ENCODE measurements at places on chromosomes 16 and 17.
A peak's percentile ranks its signal among the peaks of the same experiment; 100 is the strongest.

DNA sequence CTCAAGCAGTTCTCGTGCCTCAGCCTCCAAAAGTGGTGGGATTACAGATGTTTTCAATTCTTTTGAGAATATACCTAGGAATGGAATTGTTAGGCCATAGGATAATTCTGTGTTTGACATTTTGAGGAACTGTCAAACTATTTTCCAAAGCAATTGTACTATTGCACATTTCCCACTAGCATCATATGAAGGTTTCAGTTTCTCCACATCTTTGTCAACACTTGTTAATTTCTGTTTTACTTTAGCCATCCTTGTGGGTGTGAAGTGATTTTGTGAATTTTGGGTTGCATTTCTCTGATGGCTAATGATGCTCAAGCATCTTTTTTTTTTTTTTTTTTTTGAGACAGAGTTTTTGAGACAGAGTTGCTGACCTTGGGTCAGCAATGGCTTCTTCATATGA, 6.2 kb downstream of the NT5M start:
- no peak for DNase-seq

DNA sequence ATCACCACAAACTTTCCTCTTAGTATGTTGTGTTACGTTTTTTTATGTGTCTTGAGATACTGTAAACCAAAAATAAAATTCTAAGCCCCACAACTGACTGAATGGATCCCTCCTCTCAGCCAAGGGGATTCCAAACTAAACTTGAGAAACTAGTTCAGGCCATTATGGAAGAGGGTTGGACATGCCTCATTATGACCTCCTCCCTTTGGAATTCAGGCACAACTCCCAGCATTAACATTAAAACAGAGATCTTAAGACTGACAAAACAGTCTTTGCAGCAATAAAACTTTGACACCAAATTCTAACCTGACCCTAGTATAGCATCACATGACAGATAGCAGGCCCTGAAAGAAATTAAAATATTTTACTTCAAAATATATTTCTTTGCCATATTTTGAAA, 51.1 kb upstream of the SLC47A1 start:
- DNase-seq = no peak

DNA sequence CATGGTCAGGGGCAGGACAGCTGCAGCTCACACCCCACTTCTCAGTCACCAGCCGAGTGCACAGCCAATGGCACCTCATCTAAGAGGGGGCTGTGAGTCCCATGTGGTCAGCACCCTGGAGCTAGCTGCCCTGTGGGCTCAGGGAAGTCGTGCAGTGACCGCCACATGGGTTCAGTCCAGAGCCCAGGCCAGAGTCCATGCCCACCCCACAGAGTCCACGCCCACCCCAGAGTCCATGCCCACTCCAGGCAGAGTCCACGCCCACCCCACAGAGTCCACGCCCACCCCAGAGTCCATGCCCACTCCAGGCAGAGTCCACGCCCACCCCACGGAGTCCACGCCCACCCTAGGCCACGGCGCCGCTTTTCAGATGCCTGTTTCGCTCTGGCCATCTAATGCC, 24.1 kb downstream of the SLC7A5 start:
- DNase-seq = no peak

DNA sequence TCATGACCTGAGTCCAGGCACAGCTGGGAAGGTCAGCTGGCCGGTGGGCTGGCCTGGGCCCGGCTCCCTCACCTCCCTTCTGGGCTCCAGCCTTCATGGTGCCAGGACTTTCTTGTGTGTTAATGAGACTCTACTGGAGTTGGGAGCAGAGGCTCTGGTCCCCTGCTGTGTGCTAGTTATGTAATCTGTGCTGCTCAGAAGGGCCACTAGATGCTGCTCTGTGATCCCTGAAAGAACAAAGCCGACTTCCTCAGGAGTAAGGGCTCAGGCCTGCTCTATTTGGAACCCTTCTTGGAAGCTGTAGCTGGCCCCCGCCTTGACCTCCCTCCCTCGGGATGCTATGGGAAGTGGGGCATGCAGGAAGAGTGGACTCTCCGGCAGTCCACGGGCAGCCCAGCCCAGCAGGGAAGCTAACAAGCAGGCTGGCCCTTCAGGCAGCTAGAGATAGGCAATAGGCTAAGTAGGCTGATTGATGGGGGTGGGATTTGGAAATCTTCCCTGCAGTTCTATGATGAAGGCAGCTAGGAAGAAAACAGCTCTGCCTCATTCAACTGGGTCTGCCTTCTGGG, 3.3 kb upstream of the CDK5R1 start:
- DNase-seq = peak; percentile 90

DNA sequence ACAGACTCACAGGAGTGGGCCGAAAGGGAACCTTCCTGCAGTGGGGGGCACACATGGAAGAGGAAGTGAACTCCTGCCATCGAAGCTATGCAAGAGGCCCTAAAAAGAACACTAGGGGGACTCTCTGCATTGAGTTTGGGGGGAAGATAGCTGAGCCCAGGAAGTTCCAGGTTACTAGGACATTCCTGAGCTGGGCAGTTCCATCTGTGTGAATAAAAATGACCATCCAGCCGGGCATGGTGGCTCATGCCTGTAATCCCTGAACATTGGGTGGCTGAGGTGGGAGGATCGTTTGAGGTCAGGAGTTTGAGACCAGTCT, 211.8 kb downstream of the ZNF423 start:
- DNase-seq = no peak

- peak; percentile 89 for DNase-seq
These were observed 853 bp upstream of the PDK2 start for GRCh38 chr17:50094243-50094752.

DNA sequence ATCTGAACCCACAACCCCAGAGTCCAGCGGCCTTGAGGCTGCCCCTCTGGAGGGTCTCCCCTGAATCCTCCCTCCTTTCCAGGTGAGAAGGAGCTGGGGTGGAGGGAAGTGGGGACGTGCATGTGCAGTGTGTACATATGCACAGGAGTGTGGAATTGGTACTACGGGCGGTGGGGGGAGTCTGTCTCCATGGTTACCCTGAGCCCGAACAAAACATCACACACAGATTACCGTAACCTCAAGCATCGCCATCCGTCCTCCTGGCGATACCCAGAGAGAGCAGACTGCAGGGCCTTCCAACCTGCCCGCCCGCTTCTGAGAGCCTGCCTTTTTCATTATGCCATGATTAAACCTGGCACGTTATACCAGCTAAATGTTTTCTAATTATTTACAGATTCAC, 25.1 kb downstream of the GSG1L start:
- no peak for DNase-seq

DNA sequence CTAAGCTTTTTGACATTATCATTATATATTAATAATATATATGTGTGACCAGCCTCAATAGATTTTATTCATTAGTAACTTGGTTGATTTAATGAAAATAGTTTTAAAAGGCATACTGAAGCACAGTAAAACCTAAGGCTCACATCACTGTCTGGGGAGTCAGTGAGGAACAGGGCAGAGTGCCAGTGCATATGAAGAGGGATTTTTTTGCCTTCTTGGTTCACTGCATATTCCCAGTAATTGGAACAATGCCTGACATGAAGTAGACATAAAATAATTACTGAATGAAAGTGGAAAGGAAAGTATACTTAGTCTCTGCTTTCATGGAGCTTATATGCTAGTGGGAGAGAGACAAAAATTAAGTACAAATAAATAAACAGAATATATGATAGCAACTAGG, 81.1 kb downstream of the FTO start:
- no peak for DNase-seq

- no peak for DNase-seq
These were observed 190.1 kb downstream of the C16orf78 start for GRCh38 chr16:49563666-49564065.

DNA sequence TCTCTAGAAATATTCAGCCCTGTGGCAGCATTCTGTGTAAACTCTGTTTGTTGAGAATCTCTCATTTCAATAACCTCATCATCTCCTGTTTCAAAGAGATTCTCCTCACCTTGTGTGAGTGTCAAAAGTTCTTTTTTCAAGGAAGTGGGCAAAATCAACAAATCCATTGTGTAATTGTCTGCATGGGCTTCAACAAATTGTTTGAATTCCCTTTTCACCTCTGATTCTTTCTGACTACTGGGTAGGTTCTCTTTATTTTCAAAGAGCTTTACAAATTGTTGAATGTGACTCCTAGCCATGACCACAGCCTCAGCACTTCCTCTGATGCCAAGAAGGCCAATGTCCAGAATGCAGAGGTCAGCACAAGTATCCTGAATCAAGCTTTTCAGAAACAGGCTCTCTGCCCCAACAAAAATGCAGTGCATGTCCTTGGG, 48.0 kb downstream of the N4BP1 start:
- no peak for DNase-seq

DNA sequence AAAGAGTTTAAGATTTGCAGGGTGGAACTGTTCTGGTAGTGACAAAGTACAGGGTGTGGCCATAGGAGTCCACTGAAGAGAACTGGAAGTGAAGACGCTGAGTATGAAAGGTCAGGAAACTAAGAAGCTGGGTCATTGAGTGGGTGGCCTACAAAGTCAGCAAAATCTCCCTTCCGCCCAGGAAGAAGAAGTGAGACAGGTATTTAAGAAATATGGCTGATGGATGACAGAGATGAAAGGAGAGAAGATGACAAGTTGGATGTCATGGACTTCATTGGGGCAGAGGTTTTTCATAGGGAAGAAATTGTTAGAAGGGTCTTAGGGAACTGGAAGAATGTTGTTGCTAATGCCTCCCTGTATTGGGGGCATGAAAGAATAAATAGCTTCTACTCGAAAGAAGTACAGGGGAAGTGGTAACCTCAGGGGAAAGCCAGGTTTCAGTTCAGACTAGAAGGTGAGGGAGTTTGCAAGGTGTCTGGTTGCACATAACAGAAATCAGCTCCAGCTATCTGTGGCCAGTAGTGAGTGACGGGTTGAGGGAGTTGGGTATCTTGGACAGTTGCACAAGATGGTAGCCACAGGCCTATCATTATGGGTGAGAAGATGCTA, 33.6 kb upstream of the MED13 start:
- DNase-seq = no peak

- DNase-seq = no peak
These were observed 61.3 kb downstream of the C16orf95 start for GRCh38 chr16:87255866-87256265.

GRCh38 chr16:24088767-24089166, 167.4 kb upstream of the CACNG3 start:
- DNase-seq = no peak

- DNase-seq = no peak
These were observed 21.8 kb downstream of the FAM20A start for GRCh38 chr17:68579194-68579927.

Data from NCI-H2227 treated with DMSO at 0.1 percent for 48 hours (cell line).